ENCODE measurements at places on chromosomes 4 and X.

- DNase-seq = no peak
Observed at GRCh38 chr4:69649207-69649606, 3.8 kb downstream of the UGT2A1 start.

DNA sequence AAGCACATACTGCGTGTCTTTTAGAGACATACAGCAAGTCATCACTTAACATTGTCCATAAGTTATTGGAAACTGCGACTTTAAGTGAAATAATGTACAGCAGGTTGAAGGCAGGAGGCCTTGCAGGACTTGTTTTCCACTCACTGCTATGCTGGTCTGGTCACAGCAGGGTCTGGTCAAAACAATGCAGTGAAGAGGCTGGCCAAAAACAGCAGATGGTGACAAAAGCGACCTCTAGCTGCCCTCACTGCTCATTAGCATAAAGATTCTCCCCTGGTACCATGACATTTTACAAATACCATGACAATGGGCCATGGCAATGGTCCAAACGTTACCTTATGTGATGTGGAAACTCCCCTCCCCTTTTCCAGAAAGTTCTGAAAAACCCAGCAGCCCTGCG is 1283.6 kb downstream of the FSTL5 start:
- DNase-seq = no peak

DNA sequence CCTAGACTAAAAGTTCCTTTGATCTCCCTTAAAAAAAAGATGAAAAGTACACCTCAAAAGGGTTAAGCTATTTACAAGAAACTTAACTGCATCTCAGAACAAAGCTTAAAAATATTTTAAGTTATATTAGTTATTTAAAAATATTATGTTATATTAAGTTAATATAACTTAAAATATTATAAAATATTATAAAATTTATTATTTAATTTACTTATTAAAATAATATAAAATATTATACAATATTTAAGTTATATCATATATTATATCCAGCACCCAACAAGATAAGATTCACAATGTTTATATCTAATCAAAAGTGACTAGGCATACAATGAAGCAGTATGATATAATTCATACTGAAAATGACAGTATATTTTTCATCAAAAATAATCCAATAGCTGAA is 296.9 kb downstream of the DCHS2 start:
- no peak for DNase-seq

GRCh38 chrX:71256856-71257255 is 2.9 kb upstream of the ZMYM3 start:
- DNase-seq = no peak

DNA sequence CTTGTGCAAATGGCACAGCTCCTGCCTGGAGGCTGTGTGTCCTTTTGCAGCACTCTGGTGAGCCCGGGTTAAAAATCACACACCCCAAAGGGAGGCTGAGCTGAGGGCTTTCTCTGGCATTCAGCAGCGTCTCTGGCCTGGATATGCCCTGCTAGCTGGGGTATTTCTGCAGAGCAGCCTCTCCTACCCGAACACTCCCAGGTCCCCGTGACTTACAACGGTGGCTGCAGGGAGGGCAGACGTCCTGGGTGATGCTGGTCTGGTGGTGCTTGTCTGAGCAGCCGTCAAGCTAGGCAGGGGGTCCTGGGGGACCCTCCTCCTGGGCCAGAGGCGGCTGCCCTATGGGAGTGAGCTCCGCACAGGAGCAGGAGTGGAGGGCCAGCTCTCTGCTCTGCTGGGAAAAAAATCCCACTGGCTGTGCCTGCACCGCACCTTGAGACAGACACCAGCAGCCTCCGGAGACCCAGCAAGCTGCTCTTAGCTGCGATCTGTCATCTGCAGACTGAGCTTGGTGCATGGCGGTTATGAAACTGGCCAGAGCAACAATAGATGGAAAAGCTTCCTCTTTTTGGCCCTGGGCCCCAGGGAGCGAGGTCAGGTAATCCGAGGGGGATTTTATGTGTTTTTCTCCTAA is 41.3 kb upstream of the ASMTL start:
- no peak for DNase-seq

- DNase-seq = no peak
Observed at GRCh38 chr4:146278986-146279385, 64.6 kb downstream of the REELD1 start.

DNA sequence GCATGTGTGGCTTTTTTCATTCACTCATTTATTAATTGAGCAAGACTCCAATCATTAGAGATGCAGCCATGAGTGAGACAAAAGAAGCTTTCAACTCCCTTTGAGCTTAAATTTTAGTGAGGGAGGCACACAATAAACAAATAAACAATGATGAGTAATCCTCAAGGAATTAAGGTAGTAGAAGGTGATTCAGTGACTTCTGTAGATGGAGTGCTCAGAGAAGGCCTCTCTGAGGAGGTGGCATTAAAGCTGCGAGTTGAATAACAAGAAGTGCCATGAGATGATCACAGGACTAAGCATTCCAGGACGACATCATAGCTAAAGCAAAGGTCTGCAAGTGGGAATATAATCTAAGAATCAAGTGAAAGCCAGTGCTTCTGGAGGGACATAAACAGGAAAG is 77.6 kb downstream of the NWD2 start:
- no peak for DNase-seq

DNA sequence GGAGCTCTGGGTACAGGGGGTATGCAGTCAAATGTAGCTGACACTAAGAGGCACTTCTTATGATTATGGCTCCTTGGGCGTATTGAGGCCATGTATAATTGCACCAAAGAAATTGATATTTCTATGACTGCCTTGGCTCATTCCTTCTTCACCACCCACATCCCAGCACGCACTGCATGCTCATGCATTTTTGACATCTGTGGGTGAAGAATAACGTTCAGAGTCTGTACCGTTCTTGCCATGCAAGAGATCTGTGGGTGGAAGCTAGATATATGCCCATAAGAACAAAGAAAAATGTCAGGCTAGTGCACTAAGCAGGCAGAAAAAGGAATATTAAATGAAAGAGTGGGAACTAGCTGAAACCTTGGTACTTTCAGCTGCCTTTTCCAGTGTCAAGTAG is 93.4 kb downstream of the EMCN start:
- no peak for DNase-seq

Data from foreskin keratinocyte (primary cell).